ENCODE measurements at places on chromosomes 7 and 10.

DNA sequence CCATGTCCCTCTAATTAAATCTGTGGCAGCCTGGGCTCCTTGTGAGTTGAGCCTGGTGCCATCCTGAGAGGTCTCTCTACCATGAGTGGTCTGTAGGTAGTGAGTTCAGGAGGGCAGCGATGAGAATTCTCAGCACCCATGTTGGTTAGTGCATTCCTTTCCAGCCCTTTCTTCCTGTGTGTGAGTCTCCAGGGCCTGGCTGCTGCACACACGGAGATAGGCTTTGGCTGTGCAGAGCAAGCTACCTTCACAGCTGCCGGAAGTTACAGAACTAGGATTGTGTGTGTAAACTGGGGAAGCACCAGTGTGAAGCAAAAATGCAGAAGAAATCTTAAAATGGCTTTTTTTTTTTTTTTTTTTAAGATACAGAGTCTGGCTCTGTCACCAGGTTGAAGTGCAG, 358.6 kb downstream of the PAXIP1 start:
- no peak for DNase-seq

DNA sequence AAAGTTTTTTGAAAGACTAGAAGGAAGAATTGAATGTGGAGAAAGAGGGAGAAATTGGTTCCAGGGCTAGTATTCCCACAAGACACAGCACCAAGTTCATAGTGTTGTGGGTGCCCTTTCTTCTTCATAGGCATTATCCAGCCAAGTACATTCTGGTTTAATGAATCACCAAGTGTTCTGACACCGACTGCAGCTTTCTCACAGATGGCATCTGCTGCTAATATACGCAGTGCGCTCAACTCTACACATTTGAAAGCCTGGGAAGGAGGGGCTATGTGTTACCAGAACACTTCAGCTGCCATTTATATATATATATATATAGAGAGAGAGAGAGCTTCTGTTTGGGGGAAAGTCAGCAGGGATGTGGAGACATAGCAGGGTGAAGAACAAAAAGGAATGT, 1168.4 kb downstream of the GATA3 start:
- no peak for DNase-seq

- no peak for DNase-seq
These were observed 34.8 kb downstream of the MDFIC start for GRCh38 chr7:114956702-114957101.

DNA sequence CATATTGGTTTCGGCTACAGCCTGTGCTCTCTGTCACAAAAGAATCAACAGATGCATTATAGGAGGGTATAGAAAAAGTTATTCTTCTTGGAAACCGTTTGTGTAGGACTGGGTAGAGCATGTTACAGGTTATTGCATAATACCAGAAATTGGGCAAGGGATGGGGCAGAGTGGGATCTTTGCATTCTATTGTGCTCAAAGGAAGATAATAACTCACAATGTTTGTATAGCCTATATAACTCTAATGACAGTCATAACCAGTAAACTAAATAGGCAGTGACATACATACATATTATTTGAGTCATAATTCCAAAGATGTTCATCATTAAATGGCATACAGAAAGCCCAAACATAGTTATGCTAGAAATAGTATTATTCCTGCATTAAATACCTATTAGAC, 179.7 kb downstream of the XPNPEP1 start:
- no peak for DNase-seq

GRCh38 chr7:48741545-48741944, 182.8 kb upstream of the CDC14C start:
- DNase-seq = no peak

DNA sequence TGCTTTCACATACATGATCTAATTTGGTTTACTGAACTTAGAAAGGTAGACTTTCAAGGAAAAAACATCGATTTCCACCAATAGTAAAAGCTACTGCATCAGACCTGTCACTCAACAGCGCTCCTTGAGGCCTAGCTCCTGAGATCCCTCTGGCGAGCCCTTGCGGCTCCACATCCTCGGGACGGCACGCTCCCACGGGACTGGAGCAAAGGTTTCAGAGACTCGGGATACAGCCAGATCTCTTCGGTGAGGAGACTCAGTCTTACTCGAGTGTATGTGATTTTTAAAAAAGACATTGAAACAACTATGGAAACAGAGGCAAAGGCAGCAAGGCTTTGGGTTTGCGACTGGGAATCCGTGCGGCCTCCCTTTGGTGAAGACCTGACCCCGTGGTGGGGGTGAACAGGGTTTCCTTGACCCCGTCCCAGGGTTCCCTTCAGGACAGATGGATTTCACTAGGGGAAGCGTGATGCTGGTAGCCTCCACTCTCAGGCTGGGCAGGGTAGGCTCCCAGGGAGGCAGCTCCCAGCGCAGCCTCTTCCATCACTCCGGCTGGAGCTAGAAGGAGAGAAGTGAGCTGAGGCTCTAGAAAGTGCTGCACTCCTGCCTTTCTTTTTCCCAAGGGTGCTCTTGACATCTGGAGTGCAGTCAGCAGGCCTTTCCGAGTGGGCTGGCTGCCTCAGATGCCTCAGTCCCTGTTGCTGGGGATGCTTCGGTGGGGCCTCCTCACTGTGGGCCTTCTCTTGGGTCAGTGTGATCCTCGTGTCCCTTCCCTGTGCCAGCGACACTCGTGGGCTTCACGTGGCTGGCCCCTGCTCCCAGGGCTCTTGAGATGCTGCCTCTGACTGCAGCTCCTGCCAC, 5.8 kb upstream of the ATP6V0E2 start:
- DNase-seq = no peak

- DNase-seq = no peak
These were observed 44.2 kb upstream of the C10orf71 start for GRCh38 chr10:49254556-49255318.

DNA sequence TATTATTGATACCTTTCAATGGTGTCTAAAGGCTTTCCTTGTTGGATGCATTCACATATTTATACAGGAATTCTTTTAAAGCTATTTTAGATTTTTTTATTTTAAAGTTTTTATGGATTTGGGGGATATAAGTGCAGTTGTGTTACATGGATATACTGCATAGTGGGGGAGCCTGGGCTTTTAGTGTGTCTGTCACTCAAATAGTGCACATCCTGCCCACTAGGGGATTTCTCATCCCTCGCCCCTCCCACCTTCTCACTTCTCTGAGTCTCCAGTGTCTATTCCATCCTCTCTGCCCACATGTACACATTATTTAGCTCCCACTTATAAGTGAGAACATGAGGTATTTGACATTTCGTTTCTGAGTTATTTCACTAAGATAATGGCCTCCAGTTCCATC, 154.0 kb upstream of the MKI67 start:
- DNase-seq = no peak

DNA sequence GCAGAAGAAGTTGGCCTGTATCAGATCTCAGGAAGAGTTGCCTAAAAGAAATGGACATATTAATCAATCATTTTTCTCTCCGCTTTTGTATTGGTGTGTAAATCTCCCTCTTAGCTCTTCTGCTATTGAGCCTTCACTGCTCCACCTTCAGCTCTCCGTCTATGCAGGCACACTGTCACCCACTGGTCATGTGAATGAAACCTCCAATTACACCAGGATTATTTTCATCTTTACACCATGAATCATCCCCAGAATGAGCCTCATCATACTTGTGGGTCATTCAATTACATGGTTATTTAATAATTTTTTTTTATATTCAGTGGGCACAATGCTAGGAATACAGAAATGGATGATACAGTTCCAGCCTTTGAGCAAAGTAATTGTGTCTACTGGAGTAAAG, 92.6 kb downstream of the LRRC4 start:
- no peak for DNase-seq
